ENCODE measurements at places on chromosomes 2 and 18.

DNA sequence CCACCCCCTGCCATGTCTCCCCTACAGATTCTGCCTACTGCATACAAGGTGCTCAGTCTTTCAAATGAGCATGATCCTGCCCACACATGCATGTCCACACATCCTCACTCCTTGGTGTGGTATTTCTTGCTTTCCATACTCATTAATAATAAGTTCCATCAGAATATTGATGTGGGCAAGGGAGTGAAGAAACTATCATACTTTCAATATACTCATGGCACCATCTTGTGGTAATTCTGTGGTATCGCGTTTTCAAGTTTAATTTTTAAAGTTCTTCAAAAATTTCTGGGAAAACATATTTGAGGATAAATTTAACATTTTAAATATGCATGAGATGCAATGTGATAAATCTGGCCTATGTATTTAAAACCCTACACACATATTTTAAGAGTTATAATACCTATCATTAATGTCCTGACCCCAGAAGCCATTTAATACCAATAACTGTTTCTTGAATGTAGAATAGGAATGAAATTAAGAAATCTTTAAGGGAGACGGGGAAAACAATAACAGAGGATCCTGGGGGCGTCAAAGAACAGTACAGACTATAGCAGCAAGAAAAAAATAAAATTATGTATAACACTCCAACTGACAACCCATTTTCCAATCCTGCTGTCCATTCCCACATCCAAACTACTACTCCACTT is 110.1 kb downstream of the ZNF385B start:
- no peak for DNase-seq

GRCh38 chr2:173961346-173961705 is 3.8 kb downstream of the SP3 start:
- DNase-seq: no peak

- DNase-seq: peak; percentile 32
These were observed 68.0 kb upstream of the RIOK3 start for GRCh38 chr18:23384778-23385736.

GRCh38 chr2:125874564-125874963 is 781.4 kb upstream of the GYPC start:
- no peak for DNase-seq

- DNase-seq: no peak
These were observed 66.0 kb upstream of the PGAP1 start for GRCh38 chr2:196992466-196992865.

GRCh38 chr2:218296847-218297246 is 4.5 kb upstream of the TMBIM1 start:
- no peak for DNase-seq

GRCh38 chr2:120914839-120915521 is 179.3 kb downstream of the GLI2 start:
- no peak for DNase-seq

DNA sequence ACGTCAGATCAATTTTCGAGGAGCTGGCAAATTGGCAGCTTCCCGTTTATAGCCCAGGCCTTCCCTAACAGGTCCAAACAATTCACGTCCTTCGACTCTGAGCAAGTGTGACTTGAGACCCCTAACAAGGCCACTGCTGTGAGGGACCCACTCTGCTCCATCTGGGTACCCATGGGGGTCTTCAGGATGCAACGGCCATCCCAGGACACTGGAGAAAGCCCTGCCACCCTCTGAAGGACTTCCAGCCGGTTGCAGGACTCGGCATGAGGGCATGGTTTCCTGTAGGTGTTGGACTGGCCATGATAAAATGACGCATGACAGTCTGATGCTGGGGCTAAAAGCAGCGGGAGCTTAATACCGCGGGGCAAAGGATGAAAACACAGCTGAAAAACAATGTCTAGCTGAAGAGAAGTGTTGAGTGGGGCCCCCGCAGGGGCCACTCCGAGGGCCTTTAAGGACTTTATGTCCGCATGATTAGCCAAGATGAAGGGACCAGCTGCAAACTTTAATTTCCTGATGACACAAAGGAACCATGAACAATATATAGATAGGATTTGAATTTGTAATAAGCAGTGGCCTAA is 113.3 kb upstream of the ZNF521 start:
- no peak for DNase-seq

DNA sequence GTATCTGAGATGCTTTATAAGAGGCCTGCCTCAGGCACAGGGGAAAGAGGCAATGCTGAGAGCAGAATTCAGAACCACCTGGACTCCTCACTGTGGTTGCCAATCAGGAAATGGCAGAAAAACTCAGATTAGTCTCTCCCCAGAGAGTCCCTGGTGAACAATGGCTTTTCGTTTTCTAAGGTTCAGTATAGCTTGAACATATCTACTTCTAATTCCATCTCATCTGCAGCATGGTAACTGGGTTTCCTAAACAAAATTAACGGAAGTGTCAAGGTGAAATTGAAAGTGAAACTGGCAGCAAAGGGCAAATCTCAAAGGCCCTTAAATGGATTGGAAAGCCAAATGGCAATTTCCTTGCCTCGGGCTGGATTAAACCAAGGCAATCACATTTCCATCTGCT is 480.2 kb upstream of the ACVR2A start:
- DNase-seq: no peak

DNA sequence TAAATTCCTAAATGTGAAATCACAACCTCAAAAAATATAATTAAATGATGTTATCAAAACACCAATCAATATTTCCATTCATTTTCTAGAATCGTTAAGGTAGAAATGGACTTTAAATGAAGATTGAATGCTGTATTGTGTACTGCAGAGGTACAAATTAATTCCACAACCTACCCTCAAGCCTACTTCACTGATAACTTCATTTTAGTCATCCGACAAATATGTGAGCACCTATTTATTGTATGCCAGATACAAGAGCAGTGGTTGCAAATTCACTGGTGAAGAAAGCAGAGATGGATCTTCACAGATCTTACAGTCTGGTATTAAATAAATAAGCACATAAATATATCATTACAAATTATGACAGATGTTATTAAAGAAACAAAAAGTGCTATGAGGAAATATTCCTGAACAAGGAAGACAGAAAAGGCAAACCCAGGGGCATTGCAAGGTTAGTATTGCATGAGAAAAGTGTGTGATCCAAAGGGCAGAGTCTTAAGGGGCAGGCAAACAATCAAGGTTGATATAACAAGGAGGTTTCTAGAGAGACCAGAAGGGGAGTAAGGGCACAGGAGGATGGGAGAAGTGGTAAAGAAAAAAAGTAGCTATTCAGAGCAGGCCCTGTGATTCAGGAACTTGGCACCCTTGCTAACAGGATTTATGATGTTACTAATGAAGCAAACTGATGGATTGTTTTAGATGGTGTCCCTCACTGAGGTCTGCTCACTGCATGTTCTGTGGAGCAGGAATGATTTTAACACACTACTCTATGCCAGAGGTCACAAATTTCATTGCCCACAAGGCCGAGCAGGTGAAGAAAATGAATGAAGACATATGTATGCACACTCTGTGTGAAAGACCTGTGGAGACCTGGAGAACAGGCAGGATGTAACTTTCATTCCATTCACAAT is 128.0 kb upstream of the CCDC150 start:
- DNase-seq: no peak

DNA sequence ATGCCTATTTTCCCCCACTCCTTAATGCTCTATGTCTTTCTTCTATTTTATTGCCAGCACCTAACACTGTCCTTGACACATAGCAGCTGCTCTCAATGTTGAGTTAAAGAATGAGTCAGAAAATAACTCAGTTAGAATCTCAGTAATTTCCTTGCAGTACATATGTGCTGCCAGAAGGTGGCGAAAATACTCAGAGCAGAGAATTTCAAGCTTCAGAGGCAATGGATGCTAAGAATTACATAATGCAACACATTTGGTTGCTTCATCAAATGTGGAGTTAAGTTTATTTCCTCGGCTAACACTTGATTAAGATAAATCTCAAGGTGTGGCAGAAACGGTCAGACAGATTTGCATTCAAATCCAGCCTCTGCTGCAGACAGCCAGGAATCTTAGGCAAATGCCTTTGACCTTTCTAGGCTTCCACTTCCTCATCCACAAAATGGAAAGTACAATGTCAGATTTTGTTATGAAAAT is 105.6 kb downstream of the VSNL1 start:
- DNase-seq: peak; percentile 54

DNA sequence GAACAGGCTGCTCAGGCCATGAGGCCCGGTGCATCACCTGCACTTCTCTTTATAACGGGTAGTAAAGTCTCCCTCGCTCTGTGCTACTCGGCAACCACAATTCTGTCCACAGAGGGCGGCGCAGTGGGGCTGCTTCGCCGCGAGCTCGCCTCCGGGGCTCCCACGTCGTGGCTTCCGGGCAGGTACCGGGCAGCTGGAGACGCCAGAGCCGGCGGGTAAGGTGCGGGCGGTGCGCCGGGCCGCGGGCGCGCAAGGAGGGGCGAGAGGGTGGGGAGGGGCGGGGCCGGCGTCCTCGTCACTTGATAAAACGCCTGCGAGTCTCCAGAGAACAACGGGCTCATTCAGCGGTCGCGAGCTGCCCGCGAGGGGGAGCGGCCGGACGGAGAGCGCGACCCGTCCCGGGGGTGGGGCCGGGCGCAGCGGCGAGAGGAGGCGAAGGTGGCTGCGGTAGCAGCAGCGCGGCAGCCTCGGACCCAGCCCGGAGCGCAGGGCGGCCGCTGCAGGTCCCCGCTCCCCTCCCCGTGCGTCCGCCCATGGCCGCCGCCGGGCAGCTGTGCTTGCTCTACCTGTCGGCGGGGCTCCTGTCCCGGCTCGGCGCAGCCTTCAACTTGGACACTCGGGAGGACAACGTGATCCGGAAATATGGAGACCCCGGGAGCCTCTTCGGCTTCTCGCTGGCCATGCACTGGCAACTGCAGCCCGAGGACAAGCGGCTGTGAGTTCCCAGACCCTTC is at the start of gene ITGA6:
Gene ITGA6, plus strand, starts transcription at position 331 of the 734 bp plus-strand sequence.
- peak; percentile 84 for DNase-seq

- DNase-seq: no peak
These were observed 316.5 kb downstream of the CYP26B1 start for GRCh38 chr2:71831193-71831577.

- no peak for DNase-seq
These were observed 33.5 kb downstream of the KLHL29 start for GRCh38 chr2:23418461-23418911.

GRCh38 chr2:215032153-215032552 is 106.3 kb downstream of the ABCA12 start:
- no peak for DNase-seq

DNA sequence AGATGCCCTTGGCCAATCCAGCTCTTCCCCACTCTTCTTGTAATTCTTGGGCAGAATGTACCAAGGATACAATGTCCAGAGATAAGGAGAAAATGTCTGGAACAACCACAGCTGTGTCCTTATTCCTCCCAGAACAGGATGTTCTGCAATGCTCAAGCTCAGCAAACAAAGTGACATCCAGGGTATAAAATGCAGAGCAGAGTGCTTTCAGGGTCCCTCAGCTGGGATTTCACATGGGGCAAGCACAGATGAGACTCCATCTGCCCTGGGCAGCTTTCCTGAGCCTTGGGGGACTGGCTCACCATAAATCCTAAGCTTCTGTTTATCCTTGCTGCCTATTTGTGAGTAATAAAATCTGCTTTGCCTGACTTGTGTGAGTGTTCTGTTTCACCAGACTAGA is 127.4 kb downstream of the VAPA start:
- DNase-seq: no peak

GRCh38 chr2:35548171-35548570 is 807.4 kb upstream of the CRIM1 start:
- no peak for DNase-seq

- DNase-seq: no peak
These were observed 10.6 kb upstream of the CEP68 start for GRCh38 chr2:65045651-65046050.

GRCh38 chr2:160555420-160556071 is 61.9 kb upstream of the RBMS1 start:
- no peak for DNase-seq

- DNase-seq: no peak
These were observed 38.5 kb downstream of the NPHP1 start for GRCh38 chr2:110166266-110166665.

- no peak for DNase-seq
These were observed 863.7 kb downstream of the EPHA4 start for GRCh38 chr2:220708366-220708765.

DNA sequence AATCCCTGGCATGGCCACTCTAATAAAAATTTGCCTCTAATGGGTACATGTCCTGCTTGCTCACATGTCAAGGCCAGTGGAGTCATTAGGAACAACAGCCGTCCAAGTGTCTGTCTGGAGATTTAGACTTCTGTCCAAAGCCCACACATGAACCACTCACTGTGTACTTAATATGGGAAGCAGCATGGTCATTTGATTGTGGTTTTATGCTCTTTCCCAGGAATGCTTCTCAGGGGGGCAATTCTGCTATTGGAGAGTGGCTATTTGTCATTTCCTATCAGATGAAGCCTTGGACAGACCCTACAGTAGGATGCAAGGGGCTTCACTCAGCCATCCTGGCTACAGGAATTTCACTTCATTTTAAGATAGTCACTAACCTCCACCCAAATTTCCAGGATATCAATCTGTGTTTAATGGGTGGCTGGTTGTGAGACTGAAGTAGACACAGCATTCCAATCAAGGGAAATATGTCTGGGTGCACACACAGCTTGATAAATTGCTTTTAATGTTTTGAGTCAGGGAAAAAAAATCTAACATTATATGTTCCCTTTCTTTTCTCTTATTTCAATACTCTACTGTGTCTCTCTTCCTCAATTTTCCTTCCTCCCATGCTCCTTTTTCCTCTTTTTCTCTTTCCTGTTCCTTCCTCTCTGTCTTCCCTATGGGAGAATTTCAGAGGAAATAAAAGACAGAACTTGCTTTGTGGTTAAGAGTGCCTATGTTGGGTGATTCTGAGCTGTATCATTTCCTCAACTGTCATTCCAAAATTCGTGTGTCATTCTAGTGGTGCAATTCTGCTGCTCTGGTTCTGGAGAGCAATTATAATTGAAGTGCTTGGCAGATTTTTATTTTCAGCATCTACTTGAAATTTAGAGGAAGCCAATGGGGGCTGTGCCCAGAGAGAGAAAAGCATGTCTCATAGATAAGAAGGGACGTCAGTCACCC is 320.1 kb downstream of the OSR1 start:
- no peak for DNase-seq

DNA sequence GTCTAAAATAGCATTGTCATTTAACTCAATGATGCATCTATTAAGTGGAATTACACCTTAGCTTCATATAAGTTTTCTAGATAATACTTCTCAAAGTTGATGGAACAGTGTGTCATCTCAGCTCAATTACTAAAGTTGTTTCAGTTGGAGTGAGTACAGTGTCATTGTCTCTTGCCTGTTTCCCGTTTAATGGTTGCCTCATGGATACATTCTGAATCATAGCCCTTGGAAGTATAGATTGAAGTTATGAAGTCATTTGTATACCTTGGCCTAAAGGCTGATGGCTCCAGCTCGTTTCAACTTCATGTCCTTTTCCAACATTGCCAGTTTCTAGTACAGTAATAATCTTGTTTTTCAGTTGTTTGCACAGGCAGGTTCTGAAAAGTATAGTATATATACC is 130.5 kb upstream of the NOSTRIN start:
- DNase-seq: no peak

GRCh38 chr18:77448046-77448445 is 198.4 kb downstream of the GALR1 start:
- no peak for DNase-seq

DNA sequence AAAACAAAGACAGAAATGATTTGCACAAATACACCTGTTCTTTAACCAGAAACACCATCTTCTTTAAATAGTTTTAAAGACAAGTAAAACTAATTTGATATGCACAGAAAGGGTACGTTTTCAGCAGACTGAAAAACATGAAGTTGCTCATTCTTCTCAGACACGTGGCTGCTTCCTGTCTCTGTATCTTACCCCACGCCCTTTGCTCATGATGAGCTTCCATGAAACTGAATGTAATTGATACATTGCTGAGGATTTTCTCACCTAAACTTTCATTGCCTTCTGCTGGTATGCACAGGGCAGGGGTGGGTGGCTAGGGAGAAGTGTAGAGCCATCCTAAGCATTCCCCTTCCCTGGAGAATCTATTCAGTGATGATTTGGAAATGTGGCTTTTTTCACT is 644.3 kb downstream of the BCL11A start:
- DNase-seq: no peak
